ENCODE measurements at places on chromosomes 3 and 15.

DNA sequence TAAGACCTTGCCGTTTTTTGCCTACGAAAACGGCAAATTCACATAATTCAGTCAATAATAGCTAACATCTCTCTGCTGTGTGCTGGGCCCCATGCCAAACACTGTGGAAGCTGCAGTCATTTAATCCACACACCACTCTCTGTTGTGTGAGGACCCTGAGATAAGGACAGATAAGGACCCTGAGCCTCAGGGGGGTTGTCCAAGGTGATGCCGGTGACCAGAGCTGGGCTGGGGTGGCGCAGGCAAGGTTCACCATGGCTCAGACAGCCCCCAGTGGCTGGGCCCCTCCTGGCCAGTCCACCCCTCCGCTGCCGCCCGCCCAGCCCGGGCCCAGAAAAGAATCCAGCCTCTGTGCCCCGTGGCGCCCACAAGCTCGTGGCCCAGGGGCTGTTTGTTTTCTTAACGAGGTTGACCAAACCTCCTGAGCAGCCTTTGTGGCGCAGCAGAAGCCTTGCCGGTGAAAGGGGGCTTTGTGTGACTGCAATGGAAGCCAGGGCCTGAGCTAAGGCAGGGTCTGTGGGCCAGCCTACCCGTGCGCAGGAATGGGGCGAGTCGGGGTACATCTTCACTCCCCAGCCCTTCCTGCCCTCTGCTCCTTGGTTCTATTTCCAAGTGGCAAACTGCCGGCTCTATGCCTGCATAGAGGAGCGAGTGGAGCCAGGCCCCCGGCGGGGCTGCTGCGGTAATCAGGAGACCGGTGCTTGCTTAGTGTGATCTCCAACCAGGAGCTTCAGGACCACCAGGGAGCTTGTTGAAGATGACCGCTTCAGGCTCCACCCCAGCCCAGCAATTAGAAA lies 4.4 kb upstream of the SNX22 start:
- DNase-seq = no peak

DNA sequence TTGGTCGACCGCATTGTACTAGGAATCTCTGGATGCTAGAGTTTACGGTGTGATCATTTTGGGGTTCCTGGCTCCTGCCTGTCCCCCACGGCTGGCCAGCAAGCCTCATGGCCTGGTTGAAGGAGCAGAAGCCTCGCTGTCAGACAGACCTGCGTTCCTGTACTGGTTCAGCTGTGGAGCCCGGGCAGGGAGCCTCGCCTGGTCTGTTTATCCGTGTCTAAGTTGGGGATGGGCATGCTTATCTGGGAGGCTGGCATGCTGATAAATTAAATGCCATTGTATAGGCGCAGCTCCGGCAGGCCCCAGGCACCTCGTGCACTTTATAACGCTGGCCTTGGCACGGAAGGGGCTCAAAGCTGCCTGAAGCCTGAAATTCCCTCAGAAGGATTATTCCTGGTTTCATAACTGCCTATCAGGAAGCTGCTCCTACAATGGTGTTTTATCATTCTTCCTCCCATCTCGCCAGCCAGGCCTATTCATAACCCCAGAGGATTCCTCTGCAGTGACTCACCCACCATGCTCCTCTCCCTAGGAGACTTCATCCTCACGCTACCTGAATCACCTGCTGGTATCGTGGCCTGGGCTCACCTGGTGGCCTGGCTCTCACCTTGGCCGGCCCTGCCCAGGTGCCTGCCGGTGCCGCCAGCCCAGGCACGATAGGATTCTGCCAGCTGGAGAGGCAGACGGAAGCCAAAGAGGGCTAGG lies 110.9 kb downstream of the ASB7 start:
- no peak for DNase-seq

DNA sequence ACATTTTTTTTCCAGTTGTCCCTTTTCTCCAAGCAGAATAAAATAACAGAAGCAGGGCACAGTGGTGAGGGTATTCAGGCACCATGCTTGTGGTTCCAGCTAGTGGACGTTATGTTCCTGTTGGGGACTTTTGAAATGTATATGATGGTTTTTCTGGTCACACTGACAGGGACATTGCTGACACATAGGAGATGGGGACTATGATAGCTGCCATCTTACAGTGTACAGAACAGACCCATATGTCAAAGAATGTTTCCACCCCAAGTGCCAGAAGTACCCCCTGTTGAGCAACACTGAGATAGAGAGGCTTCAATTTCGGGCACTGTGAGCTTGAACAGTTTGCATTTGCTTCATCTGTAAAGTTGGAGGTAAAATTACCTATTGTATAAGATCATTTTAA lies 38.6 kb downstream of the MCTP2 start:
- no peak for DNase-seq

GRCh38 chr3:152190636-152191183 lies 78.0 kb upstream of the MBNL1 start:
- DNase-seq = no peak

DNA sequence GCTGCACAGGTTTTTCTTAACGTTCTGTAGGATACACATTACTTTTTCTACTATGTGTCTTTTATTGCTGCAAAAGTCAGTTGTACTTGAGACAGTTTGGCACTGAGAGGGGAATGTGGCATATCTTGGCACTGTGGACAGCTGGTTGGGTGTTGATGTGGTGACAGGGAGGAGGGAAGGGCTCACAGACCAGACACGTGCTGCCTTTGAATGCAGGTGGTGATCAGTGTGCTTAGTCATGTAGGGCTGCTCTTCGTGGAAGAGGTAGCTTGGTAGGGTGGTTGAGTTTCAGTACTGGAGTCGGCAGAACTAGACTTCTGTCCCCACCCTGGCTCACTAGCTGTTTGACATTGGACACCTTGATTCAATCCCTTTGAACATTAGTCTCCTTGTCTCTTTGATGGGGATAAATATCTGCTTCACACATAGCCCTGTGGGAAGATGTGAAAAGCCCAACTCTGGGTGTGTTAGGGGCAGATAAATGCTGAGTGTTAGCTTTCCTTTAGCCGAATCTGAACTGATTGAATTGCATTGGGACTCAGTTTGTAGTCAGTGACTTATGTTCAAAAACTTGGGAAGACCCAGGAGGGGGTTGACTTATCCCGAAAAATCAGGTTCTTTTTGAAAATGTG lies 108.4 kb downstream of the PTPRG start:
- DNase-seq = no peak

- no peak for DNase-seq
Measured at GRCh38 chr15:77538793-77539497, 93.8 kb downstream of the LINGO1 start.

DNA sequence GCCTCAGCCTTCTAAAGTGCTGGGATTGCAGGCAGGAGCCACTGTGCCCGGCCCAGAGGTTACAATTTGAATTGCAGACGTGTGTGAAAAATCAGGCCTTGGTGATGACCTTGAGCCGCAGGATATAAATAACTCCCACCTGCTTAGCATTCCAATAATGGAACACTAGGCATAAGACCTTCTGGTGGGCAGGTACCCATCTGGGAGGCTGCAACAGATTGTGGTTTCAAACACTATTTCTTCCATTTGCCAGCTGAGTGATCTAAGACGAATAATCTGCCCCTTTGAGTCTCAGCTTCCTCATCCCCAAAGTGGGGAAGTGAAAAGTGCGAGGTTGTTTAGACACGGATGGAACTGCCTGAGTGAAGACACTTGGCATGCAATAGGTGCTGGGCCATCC lies 47.7 kb upstream of the HERC1 start:
- DNase-seq = no peak

- DNase-seq = peak; percentile 21
Measured at GRCh38 chr3:182212479-182213076, 500.9 kb downstream of the SOX2 start.

DNA sequence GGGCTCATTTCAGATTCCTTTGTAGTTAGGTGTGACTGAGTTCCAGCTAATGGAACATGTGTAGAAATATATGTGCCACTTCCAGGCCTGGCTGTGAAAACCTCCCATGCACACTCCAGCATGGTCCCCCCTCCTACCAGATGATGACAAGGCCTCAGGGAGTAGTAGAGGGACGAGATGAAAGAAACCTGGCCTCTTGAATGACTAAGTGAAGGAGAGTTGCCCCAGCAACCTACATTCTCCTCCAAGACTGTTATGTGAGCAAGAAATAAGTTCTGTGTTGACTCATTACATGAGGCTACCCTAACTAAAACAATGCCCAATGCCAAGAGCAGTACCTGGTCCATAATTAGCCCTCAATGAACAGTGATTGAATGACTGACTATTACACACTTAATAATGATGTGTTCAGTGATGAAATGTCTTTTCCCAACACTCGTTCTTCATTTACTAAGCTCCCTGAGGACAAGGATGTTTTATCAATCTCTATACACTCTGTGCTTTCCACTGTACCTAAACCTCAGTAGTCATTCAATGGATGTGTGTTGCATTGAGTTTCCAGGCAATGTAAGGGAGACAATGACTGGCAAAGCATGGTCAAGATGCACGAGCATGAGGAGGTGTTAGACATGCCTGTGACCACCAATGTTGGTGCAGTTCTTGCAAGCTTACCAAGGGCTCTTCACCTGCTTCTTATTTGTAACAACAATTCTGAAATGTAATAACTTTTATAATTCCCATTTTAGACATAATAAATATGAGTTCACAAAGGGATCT lies 62.0 kb upstream of the BCL6 start:
- DNase-seq = no peak

DNA sequence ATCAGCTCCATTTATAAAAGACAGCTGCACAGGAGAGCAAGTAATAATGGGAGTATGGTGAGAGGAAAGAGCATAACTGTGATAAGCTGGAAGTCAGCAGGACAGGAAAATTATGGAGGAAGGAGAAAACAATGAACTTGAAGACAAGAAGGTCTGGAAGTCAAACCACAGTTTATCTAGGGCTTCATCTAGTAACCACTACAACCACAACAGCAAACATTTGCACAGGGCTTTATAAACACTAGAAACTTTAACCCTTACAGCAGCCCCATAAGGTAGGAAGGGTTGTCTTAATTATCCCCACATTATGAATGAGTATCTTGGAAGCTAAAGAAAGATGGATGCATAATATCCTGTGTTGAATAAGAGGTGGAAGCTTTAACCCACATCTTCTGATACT lies 820.8 kb downstream of the IGSF11 start:
- no peak for DNase-seq

- no peak for DNase-seq
Measured at GRCh38 chr3:13657660-13658435, 108.9 kb downstream of the FBLN2 start.

DNA sequence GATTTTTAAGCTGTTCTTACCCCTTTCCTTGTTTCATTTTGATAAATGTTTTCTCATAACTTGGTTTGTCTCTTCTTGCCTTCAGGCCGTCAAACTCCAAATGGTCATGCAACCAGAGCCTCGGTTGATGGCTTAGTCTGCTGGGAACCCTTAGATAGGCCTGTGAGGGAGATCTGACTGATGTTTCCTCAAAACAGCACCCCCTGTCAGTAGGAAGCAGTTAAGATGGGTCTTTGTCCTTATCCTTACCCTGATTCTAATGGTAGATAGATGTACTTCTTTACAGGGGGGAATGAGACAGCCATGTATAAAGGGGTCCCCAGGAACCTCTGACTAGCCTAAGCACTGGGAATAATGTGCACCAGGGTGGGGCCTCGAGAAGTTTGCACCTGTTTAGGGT lies 16.3 kb upstream of the OR5H1 start:
- no peak for DNase-seq

GRCh38 chr15:29674661-29675533 lies 147.4 kb downstream of the TJP1 start:
- DNase-seq = no peak

DNA sequence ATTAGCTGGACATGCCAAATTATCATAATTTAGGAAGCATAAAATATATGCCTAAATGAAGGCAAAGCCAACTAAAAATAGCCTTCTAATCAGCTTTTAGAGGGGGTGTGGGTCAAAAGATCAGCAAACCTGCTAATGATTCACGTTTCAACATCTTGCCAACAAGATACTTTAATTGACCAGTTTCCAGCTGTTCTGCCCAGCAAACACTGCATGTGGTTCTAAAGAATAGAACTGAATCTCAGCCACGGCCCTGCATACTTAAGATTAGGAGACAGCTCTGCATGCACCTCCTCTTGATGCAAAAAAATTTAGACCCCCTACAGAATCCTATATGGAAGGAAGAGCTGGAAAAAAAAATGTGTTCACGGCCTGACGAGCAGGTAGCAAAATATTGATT lies 500.5 kb downstream of the TBL1XR1 start:
- no peak for DNase-seq

DNA sequence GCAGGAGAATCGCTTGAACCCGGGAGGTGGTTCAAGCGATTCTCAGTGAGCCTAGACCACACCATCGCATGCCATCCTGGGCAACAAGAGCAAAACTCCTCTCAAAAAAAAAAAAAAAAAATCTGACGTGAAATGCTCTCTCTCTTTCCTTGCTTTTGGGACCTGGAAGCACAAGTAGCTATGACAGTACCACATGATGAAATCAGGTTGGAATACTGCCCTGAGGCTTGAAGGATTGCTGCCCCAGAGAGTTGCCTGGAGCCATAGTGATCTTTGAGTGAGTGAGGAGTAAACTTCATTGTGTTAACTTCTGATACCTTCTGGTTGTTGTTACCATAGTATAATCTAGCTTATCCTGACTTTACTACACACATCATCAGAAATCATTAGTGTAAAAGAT lies 23.3 kb downstream of the AKAP13 start:
- no peak for DNase-seq

GRCh38 chr3:186532598-186533072 lies 11.5 kb downstream of the CRYGS start:
- no peak for DNase-seq

DNA sequence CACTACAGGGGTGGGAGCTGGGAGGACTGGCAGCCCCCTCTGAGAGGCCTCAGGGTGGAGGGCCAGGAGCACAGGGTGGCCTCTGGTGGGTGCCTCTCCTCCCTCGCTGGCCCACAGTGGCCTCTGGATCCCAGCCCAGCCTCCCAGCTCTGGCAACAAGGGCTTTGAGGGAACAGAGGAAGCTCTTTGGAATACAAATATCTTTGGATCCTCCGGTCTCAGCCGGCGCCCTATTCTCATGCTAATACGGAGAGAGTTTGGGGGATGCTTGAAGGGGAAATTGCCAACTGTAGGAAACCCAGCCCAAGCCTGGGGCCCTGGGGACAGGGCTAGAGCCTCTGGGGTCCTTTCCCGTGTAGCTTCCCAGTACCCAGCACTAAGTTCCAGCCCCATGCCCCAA lies 33.4 kb upstream of the INSYN1 start:
- no peak for DNase-seq

DNA sequence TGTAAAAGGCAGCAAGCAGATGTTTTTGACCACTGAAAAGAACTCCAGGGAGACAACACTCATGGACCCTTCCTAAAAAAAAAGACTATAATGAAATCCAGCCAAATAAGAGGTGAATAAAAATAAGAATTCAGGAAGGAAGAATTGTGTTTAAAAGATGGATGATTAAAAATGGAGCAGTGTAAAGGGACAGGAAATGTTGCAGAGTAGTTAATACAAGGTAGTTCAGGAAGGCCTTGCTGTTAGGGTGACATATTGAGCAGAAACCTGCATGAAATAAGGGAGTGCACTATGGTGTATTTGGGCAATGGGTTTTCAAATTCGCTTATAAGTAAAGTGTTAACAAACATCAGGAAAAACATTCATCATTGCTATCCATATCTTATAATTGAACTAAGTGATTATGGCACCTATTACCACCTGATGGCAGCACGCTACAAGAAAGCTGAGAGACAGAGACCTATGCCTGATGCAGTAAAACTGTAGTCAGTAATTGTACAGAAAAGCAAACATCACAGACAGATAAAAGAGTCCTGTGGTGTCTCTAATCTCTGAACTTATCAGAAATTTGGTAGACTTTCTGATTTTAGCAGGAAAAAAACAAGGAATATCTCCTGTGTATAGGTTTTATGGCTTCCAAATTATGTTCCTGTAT lies 5.8 kb upstream of the DBR1 start:
- DNase-seq = peak; percentile 23

- no peak for DNase-seq
Measured at GRCh38 chr3:121651684-121652083, 9.0 kb downstream of the HCLS1 start.

GRCh38 chr3:124064050-124064449 lies 72.1 kb upstream of the ROPN1 start:
- no peak for DNase-seq

Data from NCI-H1092 (cell line).